GM12891 (cell line): ENCODE measurements at places on chromosomes 5 and 9.

- no peak for DNase-seq
Measured at GRCh38 chr5:58466939-58467338, 7.1 kb upstream of the PLK2 start.

DNA sequence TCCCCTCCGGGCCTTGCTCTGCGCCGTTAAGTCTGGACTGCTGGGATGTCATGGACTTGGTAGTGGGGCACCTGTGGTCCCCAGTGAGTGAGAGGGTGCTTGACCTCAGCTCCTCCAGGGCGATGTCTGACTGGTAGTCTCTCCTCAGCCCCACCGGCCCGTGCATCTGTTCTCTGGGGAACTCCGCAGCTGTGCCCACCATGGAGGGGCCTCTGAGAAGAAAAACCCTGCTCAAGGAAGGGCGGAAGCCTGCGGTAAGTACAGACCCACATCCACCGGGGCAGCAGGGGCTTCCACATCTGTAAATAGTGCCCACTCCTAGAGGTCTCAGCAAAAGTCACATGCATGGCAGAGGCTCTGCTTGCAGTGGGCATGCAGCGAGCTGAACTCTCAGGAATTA, 52.6 kb upstream of the GARNL3 start:
- no peak for DNase-seq

GRCh38 chr5:119742311-119742710, 113.0 kb downstream of the FAM170A start:
- DNase-seq: no peak

- DNase-seq: no peak
Measured at GRCh38 chr5:34606101-34606500, 50.0 kb upstream of the RAI14 start.

- DNase-seq: no peak
Measured at GRCh38 chr9:124590889-124591641, 83.9 kb upstream of the NR5A1 start.

DNA sequence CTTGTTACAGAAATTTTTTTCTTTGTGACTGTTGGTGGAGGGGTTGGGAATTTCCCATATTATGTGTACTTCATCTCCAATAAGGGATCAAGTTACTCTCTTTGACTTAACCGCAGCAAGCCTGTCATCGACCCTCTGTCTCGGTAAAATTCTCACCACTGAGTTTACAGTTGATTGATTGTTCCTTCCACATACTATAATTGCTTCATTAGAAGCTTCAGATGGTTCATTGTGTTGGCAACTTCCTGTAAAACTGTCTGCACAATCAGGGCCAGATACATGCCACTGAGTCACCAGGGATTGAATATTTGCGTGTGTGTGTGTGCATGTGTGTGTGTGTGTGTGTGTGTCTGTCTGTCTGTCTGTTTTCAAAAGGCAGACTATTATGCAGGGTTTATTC, 176.6 kb downstream of the ZNF462 start:
- DNase-seq: no peak

- DNase-seq: no peak
Measured at GRCh38 chr5:67268231-67269021, 71.8 kb upstream of the CD180 start.

- no peak for DNase-seq
Measured at GRCh38 chr9:89706731-89707191, 101.9 kb downstream of the GADD45G start.
